Stimulated activated CD4-positive, alpha-beta T cell treated with anti-CD3 and anti-CD28 coated beads, Interleukin-1b, Interleukin-23, amount 100 ng/mL, for 48 hours (primary cell): ENCODE measurements at places on chromosomes 7 and 10.

DNA sequence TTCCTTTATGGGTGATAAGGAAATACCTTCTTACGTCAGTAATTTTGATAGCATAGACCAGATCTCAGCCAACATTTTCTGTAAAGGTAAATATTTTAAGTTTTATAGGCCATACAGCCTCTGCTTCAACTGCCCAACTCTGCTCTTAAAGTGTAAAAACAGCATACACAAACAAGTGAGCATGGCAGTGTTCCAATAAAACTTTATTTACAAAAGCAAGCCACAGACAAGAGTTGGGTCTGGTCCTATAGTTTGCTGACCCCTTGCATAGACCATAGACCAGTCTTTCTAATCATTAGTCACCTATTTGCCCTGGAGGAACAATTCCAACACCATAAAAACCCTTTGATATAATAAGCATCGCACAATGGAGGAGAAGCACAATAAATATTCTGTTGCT is 398.8 kb downstream of the SFMBT2 start:
- no peak for DNase-seq

DNA sequence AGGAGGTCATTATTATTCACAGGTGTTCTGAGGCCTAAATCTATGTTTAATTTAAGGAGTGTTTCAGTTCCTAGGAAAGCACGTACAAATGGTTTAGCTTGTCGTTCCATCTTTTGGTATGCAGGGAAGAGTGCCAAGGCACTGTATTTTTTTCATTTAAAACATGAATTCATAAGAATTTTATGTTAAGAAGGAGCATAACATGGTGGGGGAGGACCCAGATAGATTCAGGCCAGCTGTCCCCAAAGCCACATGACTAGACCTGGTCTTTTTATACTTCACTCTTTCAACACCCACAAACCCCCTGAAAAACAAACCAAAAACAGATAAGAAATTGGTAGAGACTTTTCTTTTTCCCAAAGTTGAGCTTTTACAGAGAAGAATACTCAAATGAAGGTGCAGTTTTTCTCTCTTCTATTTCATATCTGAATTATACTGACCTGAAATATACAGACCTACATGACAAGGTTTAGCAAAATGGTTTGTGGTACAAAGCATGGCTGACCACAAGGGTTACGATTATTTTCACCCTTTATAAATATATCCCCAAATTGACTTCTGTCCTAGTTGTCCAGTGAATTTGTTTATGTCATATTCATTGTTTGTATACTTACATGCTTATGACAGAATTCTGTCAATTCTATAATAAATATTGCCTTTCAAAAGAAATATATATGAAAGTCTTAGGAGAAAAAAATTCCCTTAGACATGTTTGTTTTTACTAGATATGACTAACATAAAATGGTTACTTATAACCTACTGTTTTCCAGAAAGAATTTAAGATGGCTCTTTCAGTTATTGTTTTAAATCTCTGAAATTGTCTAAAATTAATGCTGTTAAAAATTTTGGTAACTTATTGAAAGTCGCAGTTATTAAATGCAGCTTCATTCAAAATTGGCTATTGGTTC is 71.3 kb downstream of the AP3M1 start:
- no peak for DNase-seq

GRCh38 chr7:108124820-108125219 is 5.3 kb downstream of the LAMB4 start:
- no peak for DNase-seq

DNA sequence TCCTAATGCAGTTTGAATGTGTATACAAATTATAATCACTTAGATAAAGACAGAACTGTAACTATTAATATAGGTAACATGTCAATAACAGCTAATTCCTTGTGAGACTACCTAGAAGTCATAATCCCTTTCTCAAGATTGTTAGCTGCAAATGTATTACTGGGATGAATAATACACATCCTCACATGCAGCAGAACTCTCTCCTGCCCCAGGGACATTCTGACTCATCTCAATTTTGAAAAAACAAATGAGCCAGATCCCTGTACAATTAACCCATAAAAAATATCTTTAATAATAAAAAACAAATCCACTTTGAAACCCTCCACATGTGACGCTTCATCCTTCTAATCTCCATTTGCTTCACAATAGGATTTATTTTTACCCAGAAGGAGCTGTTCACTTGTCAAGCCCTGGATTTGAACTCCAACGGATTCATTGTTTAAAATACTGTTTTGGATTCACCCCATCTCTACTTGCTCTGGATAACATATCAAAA is 428.4 kb upstream of the TEX47 start:
- no peak for DNase-seq

GRCh38 chr7:131042269-131043160 is 285.2 kb upstream of the MKLN1 start:
- DNase-seq, result no peak

GRCh38 chr10:98852686-98853085 is 383.0 kb downstream of the HPSE2 start:
- no peak for DNase-seq

DNA sequence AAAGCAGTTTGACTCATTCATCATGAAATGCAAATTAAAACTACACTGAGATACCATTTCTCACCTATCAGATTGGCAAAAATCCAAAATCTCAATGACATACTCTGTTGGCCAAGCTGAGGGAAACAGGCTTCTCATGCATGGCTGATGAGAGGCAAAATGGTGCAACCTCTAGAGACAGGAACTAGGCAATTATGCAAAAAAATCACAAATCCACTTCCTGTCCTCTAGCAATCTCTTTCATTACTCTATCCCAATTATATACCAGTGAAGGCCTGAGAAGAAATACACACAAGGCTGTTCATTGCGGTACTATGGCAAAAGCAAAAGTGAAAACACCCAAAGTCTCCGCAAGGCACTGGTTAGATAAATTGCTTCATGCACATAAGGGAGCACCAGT is 25.9 kb upstream of the PTPRN2 start:
- no peak for DNase-seq

DNA sequence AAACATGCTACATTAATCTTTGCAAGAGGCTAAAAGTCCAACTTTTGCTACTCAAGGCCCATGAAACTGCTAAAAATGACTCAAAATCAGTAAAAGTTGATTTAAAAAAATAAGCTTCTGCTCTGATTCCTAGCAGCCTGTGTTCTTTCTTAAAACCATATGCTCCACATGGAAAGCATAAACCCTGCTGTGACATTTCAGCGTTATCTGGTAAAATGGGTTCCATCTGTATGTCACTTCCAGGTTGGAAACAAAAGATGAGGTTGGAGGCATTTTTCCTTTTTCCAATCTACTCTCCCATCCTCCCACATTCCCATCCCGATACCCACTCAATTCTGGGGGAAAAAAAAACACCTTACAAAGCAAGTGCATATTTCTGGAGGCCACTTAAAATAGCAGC is 439.5 kb downstream of the NEBL start:
- DNase-seq, result no peak

DNA sequence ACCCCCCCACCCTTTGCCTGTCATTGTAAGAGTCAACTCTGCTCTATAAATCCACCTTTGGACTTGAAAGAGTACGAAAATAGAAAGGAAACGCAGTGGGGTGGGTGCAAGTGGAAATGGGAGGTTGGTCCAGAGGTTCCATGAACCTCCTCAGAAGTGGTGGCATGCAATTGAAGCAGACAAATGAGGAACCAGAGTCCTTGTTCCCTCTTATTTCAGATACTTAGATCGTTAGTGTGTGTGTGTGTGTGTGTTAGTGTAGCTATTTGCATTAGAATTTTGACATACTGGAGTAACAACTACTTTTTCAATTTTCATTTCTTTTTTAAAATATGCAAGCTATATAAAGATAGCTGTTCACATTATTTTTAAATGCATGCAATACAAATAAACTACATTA is 18.1 kb upstream of the TFAM start:
- no peak for DNase-seq

- no peak for DNase-seq
Observed at GRCh38 chr10:63812501-63812900, 291.3 kb downstream of the REEP3 start.

- no peak for DNase-seq
Observed at GRCh38 chr7:42987648-42988214, 55.6 kb downstream of the MRPL32 start.

- DNase-seq, result no peak
Observed at GRCh38 chr10:5835446-5836095, 22.3 kb upstream of the GDI2 start.

DNA sequence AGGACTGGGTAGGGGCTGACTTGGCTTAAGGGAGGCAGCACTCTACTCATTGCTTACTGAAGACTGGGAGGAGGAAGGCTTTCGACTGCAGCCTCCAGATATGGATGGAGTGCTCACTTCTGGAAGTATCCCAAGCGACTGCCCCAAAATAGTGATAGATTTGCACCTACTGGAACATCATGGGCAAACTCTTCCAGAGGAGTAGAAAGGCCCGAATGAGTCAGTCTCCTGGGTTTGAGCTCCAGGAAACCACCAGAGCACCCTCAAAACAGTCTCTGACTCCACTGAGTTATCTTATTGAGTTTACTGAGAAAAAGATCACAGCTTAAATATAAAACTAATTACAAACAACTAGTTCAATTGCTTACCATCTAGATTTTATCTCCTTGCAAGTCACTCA is 37.2 kb upstream of the PDLIM1 start:
- no peak for DNase-seq

GRCh38 chr10:119281581-119282071 is 74.3 kb downstream of the GRK5 start:
- DNase-seq, result no peak

DNA sequence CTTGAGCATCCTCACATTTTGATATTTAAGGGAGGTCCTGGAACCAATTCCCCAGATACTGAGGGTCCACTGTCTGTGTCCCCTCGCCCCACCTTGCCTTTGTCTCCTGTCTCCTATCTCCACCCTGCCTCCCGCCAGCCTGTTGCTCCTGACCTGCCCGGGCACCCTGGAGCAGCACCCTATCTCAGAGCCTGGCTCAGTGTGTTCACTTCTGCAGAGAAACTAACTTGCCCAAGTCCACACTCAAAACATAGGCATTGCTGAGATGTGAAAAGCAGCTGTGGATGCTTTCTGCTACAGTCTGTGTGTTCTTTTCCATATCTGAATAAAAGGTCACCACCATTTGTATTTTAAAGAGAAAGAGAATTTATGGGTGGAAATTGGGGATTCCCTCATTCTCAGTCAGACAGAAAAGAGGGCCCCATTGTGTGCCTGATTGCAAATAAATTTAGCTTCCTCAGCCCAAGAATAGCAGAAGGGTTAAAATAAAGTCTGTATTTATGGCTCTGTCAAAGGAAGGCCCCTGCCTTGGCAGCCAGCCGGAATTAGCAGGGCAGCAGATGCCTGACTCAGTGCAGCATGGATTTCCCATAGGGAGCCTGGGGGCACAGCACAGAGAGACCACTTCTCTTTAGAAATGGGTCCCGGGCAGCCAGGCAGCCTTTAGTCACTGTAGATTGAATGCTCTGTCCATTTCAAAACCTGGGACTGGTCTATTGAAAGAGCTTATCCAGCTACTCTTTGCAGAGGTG is 161.3 kb downstream of the EGFR start:
- no peak for DNase-seq

DNA sequence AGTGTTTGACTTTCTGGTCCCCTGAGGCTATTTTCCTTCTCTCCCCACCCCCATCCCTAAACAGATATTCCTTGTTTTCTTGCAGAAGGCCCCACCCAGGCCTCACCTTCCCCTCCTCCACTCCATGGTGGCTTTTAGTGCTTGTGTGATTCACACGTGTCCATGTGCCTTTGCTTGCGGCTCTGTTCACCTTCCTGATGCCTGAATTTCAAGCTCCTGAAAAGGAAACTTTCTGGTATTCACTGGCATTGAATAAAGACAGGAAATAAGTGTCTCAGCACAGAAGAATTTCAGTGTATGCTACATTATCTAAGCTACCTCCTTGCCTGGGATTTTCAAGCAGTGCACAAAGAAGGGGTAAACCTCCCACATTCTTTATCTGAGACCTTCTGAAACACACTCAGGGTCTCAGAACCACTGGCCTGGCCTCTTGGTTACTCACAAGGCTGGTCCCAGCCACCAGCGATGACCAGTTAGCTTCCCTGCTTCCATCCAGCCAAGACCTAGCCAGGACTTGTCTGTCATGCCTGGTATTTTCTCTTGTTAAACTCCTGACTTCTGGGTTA is 17.2 kb upstream of the UBE2H start:
- no peak for DNase-seq

DNA sequence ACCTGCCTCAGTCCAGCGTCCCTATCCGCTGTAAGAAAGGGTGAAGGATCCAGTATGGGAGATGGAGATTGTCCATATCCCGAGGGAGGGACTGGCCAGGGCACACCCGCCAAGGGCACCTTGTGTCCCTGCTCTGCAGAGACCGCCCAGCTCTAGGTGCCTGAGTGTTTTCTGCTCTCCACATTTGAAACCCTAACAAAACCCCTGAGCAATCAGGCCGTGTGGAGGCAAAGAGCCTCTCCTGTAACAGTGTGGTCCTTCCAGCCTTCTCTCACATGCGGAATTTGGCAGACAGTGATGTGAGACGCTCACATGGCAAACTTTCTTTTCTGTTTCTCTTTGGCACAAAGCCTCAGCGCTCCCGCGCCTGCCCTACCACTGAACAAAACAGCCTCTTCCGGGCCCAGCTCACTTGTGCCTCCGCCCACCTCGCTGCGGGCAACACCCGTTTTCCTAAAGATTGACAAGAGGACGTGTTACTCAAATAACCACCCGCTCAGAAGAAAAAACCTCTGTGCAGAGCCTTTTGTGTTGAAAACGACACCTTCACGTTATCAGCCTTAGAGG is 514.8 kb downstream of the DNAJB6 start:
- DNase-seq, result peak; percentile 88

DNA sequence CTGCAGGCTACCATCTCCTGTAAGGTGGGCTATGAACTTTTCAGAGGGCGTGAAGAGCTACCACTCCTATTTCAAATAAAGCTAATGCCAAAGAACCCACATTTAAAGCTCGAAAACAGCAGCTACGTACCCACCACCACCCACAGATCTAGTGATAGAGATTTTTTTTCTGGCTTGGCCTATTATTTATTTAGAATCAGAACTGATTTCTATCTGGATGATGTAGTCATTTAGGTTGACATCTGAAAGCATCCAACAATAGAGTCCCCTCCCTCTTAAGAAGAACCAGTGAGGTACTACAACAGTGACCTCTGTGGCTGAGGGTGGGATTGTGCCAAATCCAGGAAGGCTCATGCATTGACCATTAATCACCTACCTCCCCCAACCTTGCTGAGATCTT is 113.8 kb upstream of the ADO start:
- no peak for DNase-seq

DNA sequence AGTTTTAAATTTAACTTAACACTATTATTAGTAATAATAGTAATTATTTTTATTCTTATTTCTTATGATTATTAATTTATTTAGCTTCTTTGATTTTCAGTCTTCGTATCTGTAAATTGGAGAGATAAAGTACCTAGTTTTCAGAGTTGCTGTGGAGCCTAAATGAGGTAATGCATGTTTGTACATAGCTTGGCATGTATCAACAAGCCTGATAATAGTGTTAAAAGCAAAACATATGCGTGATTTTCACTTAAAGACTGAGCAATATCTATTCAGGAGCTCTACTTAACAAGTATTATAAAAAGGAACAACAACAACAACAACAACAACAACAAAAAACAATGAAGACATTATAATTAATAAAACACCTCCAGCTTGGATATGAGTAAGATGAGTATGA is 12.4 kb downstream of the CALCR start:
- DNase-seq, result no peak

- DNase-seq, result peak; percentile 80
Observed at GRCh38 chr10:12448729-12449391, 99.5 kb downstream of the CAMK1D start.

- no peak for DNase-seq
Observed at GRCh38 chr7:51446785-51447184, 130.2 kb upstream of the COBL start.
